ENCODE measurements at places on chromosomes 6 and 20.

DNA sequence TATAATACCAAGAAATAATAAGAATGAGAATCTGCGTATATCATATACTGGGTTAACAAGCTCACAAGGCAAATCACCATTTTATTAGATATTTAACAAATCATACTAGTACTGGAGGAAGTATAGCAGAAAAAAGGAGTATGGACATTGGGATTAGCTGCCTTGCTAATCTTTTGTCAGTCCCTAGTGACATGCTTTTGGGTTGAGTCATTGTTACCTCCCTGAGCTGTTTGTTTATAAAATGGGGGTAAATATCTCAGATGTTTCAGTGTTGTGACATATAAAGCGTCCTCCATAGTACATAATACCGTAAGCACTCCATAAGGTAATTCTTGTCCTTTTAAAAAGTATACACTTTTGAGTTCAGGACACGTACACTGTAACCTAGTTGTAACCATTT, 107.0 kb downstream of the ESR1 start:
- DNase-seq = no peak

DNA sequence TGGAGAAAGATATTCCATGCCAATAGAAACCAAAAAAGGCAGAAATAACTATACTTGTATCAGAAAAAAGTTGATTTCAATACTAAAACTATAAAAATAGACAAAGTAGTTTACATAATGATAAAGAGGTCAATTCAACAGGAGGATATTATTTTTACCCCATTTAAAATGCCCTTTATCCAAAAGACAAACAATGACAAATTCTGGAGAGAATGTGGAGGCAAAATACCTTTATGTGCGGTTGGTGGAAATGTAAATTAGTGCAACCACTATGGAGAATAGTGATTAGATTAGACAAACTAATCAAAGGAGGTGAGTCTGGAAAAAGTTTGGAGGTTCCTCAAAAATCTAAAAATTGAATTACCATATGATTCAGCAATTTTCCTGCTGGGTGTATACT, 1262.3 kb downstream of the GRIK2 start:
- DNase-seq = no peak

DNA sequence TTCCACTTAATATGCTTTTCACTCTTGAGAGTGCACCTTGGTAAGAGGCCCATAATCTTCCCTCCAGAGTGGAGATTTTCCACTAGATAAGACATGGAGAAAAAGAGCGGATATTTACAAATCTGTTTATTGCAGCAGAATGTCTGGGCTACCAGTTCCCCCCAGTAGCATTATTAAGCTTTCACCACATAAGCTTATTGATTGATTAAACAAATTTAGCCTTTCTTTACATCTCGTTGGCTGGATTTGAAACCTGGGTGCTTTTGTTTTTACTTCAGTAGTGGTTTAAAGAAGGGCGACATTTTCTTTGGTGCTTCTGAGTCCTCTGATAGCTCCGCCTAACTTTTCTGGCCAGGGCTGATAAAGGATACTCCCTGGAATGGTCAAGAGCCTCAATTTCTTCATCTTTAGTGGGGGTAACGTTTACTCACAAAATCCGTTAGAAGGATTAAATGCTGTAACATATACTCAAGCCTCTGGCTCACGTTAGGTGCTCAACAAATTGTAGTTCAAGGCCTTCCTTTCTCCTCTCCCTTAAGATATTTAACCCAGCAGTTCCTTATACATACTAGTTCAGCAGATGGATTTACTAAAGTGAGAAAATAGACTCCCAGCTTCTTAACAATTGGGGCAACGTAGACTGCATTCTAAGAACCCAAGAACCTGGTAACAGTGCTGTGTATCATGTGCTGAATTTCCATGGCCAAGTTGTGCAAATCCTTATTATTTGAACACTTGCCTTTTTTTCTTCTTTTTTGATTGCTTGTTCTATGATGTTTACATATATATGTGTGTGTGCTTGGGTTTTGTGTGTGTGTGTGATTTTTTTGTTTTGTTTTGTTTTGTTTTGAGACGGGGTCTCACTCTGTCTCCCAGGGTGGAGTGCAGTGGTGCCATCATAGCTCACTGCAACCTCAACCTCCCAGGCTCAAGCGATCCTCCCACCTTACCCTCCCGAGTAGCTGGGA, 91.4 kb downstream of the RREB1 start:
- DNase-seq = no peak

GRCh38 chr6:147793871-147794643, 285.6 kb downstream of the SAMD5 start:
- no peak for DNase-seq

- no peak for DNase-seq
Observed at GRCh38 chr6:14235653-14236356, 118.2 kb downstream of the CD83 start.
